CD4-positive, alpha-beta T cell treated with Interleukin-17A for 1 hour (primary cell): ENCODE measurements at places on chromosomes 1 and 21.

GRCh38 chr1:110756506-110756905 is 81.8 kb upstream of the KCNA3 start:
- no peak for DNase-seq

GRCh38 chr1:202697038-202697437 is 13.2 kb downstream of the SYT2 start:
- DNase-seq: no peak

DNA sequence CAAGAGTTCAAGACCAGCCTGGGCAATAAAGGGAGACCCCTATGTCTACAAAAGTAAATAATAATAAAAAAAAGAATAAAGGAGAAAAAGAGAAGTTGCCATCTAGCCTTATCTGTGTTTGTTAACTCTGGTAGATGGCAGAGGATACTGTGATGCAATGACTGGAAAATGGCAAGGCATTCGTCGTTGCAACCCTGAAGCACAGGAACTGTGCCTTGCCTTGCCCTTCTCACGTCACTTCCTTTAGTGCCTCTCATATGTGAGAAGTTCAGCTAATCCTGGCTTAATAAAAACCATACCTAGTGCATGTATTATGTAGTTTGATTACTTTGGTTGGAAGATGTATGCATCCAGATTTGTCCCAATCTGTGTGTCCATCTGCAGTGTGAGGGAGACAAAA is 25.8 kb upstream of the PIGC start:
- no peak for DNase-seq

- no peak for DNase-seq
Observed at GRCh38 chr1:118739501-118739900, 248.6 kb downstream of the TBX15 start.

DNA sequence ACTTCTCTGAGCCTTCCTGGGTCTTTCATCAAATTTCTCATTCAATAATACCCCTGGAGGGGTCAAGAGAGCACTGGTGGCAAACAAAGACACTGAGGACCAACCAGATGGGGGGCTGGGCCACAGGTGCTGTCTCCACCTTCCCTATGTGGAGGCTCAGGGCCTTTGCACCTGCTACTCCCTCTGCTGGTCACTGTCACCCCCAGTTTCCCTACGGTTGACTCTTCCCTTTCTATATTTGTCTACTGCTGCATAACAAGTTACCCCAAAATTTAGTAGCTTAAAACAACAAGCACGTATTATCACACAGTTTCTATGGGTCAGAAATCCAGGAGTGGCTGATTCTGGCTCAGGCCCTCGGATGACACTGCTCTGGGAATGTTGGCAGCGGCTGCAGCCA is 138.8 kb upstream of the RUNX3 start:
- peak; percentile 12 for DNase-seq

DNA sequence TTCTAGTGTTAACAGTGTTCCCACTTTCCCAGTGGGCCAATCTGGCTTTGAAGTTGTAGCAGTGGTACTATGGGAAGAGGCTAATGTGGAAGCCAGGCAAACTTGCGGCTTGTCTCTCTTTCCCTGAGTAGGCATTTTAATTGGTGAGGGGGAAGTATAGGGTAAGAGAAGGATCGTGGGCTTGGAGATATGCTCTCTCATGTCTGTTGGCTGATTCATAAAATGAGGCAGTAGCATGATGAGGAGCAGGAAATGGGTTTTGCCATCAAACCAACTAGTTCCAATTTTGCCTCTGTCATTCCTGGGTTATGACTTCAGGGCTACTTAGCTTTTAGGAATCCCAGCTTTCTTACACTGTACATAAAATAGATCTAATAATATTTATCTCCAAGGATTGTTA is 12.1 kb downstream of the C8A start:
- no peak for DNase-seq

DNA sequence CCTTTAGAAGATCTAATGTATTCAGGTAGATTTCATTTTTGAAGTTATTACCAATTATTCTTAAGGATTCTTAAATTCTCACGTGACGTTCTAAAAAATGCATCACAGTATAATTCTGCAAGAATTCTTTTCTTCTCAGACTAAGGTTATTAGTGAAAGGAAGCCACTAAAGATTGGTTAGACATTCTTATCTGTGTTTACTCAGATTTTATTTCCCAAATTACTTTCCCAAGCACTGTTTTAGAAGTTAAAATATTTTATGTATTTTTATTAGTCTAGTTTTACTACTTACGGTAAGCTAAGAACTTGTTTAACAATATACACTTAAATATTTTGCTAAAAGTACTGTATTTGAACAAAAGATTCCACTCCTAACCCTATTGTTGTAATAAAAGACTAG is 28.4 kb downstream of the AGO3 start:
- no peak for DNase-seq

GRCh38 chr1:239677362-239677761 is 291.0 kb downstream of the CHRM3 start:
- DNase-seq: no peak

- no peak for DNase-seq
Observed at GRCh38 chr1:107499139-107499744, 358.4 kb downstream of the NTNG1 start.

DNA sequence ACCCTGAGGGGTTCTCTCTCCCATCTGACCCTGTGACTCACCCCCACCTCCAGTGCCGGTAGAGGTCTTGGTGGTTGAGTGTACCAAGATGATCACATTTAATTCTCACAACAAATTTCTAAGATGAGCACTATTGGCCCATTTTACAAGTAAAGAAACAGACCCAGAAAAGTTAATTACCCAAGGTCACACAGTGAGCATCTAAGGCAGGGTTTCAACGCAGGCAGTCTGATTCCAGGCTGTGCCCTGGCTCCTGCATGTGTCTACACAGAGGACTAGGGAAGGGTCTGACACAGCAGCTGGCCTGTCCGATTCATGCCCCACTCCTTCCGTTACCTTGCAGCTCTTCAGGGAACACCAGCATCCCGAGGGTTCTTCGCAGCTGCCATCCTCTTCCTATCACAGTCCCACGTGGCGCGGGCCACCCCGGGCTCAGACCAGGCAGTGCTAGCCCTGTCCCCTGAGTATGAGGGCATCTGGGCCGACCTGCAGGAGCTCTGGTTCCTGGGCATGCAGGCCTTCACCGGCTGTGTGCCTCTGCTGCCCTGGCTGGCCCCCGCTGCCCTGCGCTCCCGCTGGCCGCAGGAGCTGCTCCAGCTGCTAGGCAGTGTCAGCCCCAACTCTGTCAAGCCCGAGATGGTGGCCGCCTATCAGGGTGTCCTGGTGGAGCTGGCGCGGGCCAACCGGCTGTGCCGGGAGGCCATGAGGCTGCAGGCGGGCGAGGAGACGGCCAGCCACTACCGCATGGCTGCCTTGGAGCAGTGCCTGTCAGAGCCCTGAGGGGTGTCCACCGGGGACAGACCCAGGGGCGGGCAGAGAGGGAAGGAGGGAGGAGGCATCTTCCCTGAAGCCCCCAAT is 7.5 kb downstream of the NCDN start:
- no peak for DNase-seq

- no peak for DNase-seq
Observed at GRCh38 chr1:203663821-203664220, 37.2 kb downstream of the ATP2B4 start.

GRCh38 chr1:107524301-107524700 is 383.5 kb downstream of the NTNG1 start:
- DNase-seq: no peak

DNA sequence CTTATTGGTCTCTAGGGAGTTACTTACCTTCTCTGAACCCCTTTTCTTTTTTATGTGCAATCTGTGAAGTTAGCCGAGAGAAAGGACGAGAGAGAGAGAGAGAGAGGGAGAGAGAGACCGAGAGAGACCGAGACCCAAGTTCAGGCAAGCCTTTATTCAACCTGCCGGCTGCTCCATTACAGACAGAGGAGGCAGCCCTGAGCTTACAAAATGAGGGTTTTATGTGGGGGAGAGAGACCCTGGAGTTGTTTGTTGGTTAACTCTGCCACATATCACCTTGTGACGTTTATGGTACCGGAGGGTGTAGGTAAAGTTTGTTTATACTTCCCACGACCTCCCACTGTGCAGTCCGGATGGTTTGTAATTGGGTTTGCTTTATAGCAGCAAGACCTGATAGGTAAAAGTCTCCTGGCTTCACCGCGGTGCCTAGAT is 1.5 kb upstream of the MCOLN3 start:
- peak; percentile 14 for DNase-seq

DNA sequence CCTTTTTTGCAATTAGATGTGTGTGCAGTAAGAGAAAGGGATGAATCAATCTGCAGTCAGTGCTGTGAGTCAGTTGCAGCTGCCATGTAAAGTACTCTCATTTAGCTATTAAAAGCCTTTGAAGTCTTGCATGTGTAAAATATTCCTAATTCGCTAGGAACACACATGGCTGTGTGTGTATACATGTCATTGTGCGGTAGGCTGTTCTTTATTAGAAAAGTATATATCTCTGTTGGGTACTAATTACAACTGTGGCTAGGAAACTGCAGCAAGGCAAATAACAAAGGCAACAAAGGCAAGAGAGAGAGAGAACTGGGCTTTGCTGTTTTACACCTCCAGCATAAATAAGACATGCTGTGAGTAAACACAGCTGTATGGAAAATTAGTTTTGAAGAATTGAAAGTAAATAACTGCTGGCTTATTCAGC is 41.7 kb downstream of the EPB41 start:
- no peak for DNase-seq
